ENCODE measurements at places on chromosomes 4 and X.

DNA sequence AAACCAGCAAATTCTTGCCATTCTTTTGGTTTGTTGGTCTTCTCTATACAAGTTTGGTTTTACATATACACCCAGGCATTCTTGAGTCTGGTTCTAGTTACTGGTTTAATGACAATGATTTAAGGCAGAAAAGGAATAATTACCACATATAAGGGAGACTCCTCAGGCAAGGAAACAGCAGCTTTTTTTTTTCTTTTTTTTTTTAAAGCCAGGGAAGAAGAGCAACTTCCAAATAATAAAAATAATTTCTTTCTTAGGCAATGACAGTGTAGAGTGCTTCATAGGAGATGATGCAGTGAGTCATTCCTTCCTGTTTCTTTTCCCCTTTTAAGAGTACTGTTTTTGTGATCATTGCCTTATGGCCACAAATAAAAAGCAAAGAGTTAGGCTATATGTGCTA is 289.7 kb downstream of the DKK2 start:
- DNase-seq = no peak

- no peak for DNase-seq
These were observed 345 bp downstream of the SLC6A8 start for GRCh38 chrX:153688071-153688470.

GRCh38 chr4:128468123-128468989 is 180.7 kb upstream of the PGRMC2 start:
- DNase-seq = no peak

DNA sequence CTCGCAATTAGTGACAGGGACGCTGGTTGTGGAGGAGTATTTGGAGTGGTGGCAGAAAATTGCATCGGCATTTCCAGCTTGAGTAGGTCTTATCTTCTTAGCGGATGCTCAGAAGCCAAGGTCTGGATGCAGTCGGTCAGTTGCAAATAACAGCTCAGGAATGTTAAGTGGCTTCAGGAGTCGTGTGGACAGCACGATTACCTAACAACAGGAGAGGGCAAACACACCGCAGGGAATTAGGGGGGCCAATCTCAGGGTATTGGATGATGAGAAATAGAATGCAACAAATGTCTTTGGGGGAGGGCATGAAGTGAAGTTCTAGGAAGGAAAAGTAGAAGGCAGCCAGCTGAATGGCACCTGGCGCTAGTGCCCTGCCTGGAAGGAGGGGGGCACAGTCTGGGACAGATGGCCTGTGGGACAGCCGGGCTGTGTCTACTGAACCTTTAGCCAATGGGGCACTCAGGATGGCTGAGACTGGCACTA is 11.8 kb downstream of the RASL11B start:
- DNase-seq = peak; percentile 98

- no peak for DNase-seq
These were observed 55.0 kb downstream of the SLC34A2 start for GRCh38 chr4:25710637-25711036.

DNA sequence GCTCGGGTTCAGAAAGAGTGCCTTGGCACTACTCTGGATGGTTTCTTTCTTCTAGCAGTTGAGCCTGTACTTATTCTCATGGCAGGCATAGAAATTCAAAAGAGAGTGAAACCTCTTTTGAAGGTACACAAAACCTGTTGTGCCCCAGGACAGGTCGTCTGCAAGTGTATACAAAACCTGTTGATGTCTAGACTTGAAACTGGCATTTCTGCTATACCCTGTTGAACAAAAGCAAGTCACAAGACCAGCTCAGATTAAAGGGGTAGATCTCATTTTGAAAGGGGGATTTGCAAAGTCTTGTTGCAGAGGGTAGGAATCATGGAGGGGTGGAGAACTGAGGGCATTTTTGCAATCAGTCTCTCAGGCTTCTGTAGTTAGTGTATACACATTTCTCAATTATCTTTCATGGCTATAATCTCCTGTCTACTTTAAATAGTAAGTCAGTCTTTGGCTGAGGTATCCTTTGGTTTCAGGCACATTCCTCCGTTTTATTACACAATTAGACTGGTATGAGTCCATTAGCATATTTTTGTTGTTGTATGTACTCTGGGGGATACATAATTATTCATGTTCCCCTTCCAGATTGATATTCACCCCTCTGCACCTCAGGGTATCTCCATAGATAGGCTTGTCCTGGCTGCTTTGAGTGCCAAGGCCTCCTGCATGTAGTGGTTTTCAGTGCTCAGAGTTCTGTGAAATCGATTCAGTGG is 251.4 kb downstream of the DTHD1 start:
- DNase-seq = no peak

GRCh38 chr4:4687100-4687499 is 145.3 kb upstream of the STX18 start:
- no peak for DNase-seq

DNA sequence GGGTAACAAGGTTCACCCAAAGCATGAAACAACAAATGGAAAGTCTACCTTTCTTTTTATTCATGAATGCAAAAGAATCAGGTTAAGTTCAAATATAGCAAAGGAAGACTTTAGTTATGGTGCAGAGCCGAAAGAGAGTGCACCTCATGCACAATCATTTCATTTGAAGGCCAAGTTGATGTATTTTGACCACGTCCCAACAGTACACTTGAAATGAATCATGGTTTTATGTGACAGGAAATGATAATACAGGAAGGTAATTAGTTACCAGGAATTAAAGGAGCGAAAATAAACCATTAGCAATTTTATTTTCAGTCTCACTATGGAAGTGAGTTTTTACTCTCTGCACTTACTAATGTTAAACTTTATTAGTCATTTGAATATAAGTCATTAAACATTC is 281.2 kb upstream of the DIAPH2 start:
- no peak for DNase-seq

GRCh38 chr4:65999518-65999871 is 329.2 kb upstream of the EPHA5 start:
- DNase-seq = no peak

- DNase-seq = no peak
These were observed 74.4 kb upstream of the PRKX start for GRCh38 chrX:3787856-3788255.

- no peak for DNase-seq
These were observed 69.8 kb downstream of the GPAT3 start for GRCh38 chr4:83605744-83606172.

- no peak for DNase-seq
These were observed 2.5 kb downstream of the ATP11C start for GRCh38 chrX:139930401-139930800.

- DNase-seq = no peak
These were observed 80.9 kb downstream of the PCYT1B start for GRCh38 chrX:24566240-24566639.

DNA sequence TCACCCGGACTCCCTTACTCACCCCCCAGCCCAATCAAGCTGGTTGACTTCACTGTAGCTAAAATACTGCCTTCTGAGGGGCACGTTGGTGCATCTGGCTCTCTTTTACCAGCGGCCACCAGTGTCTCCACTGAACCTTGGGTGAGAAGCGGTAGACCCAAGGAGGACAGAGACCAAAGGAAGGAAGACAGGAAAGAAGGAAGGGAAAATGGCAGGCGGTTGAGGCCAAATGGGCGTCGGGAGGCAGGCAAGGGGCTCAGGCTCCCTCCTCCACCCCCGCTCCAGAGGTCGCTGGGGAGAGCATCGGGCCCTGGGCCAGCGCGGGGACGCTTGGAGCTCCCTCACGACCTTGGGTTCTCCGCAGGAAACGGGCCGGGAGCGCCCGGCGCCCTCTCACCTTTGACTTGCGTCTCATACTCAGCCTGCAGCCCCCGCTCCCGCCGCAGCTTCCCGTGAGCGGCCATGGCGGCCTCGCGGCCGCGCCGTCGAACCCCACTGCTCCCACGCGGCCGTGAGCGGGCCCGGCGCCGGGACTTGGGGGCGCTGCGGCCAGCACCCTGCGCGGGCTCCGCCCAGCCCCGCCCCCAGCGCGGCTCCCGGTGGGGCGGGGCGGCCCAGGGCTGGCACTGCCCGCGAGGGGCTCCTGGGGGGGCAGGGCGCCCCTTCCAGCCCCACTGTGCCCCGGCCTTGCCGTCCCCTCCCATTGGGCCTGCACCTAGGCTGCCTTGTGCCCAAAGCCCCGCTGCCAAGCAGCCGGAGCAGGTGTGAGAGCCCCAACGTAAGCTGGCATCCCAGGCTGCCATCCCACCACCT is at the start of gene ARHGAP4:
ARHGAP4 (minus strand) TSS at position 526 of the 813 bp plus-strand sequence; CDS start at position 464, 62 bp downstream.
- no peak for DNase-seq

DNA sequence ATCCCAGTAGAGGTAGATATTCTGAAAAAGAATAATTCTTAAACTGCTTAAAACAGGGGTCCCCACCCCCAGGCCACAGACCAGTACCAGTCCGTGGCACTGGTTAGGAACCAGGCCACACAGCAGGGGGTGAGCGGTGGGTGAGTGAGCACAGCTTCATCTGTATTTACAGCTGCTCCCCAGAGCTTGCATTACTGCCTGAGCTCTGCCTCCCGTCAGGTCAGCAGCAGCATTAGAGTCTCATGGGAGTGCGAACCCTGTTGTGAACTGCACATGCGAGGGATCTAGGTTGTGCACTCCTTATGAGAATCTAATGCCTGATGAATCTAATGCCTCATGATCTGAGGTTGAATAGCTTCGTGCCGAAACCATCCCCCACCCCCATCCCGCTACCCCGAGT is 76.8 kb downstream of the FAM114A1 start:
- no peak for DNase-seq

DNA sequence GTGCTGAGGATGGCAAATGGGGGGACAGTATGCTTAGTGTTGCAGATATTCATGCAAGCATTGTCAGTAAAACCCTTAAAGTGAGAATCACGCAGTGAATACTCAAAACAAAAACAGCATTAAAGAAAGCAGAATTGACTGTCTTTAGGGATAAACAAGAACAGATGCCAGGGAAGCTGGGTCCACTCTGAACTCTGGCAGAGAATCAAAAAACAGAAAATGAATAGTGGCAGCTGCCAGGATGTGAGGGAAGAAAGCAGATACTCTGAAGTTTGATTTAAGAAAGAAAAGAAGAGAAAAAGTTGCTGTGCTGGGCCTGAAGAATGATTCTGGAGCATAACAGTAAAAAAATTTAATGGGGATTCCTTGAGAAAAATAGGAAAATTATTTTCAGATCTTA is 131.5 kb downstream of the GABRA2 start:
- no peak for DNase-seq

DNA sequence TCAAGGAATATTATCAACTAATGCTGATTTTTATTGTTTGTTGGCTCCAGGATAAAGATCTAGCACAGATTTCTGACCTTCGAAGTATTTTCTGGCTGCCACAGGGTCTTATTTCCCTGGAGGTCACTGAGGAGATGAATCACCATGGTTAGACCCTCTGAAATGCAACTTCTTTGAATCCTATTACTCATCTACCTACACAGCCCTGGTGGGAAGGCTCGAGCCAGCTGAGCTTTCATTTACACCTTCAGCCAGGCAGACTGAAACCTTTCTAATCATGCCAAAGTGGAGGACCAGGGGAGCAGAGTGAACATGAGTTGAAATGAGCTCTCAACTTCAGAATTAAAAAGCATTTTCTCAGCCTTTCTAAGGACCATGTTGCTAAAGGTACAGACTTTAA is 130.5 kb downstream of the SMIM20 start:
- DNase-seq = no peak

GRCh38 chrX:24405959-24406358 is 45.5 kb downstream of the SUPT20HL1 start:
- DNase-seq = no peak

DNA sequence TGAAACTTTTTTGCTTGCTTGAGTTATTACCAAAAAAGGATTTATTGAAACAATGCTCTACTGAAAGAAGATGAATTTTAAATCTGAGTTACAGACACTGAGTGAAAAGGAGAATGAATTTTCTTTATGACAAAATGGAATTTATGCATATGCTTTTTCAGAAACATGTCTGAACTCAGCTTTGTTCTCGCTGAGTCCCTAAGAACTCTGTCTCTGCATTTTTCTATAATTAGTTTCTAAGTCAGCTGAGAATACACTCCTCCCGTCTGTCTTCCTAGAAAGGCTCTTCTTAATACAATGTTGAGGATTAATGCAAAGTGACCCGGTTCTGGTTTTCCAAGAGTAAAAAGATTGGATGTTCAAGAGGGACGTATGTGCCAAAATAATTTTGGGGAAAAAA is 463.5 kb downstream of the NKX6-1 start:
- no peak for DNase-seq

DNA sequence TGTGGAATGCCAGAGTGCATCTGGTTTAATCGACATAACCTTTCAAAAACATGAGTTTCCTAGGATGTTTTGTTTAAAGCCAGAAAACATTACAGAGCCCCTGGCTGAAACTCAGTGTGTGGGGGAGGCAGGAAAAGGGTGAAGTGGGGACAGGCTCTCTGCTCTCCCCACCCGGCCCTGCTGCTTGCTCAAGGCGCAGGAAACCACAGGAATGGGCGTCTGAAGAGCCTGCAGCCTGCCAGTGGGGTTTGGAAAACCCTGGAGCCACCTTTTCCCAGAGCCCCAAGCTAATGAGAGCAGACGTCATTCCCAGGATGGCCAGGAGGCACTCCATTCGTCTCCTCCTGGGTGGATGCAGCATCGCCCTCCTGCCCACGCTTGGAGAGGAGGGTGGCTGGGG is 240.6 kb downstream of the AFAP1 start:
- peak; percentile 84 for DNase-seq

GRCh38 chr4:1092983-1093361 is 20.4 kb downstream of the RNF212 start:
- no peak for DNase-seq

DNA sequence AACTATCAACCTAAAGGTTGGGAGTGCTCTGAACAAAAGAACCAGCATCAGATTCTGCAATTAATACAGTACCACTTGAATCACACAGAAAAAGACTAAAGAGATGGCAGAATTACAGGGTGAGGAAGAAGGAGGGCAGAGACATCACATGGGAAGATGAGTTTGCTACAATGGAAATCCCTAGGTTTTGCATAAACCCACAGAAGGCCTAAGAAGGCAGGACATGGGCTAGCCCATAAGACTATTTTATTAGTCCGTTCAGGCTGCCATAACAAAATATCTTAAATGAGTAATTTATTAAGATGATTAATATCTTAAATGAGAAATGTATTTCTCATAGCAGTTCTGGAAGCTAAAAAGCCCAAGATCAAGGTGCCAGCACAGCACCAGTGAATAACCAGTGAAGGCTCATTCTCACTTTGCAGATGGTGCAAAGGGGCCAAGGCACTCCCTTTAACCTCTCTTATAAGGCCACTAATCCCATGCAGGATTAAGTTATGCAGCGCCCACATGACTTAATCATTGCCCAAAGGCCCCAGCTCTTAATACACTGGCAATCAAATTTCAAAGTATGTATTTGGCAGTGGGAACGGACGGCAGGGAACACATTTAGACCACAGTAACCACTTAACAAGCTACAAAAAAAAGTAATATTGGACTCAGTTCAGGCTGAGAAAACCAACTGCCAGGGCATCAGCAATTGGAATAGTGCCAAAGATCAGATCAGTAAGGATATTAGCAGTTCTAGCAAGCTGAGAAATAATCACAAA is 47.6 kb upstream of the NEUROG2 start:
- no peak for DNase-seq

DNA sequence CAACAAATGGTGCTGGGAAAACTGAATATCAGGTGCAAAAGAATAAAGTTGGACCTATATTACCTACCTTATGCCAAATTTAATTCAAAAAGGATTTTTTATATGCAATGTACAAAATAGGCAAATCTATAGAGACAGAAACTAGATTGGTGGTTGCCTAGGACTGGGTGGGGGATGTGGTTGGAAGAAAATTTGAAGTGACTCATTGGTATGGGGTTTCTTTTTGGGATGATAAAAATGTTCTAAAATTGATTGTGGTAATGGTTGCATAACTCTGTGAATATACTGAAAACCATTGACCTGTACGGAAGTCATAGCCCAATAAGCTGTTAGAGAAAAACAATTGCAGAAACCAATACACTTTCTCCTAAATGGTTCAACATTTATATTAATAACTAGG is 72.1 kb downstream of the COL4A5 start:
- DNase-seq = no peak

- DNase-seq = no peak
These were observed 24.6 kb downstream of the ZNF630 start for GRCh38 chrX:48046846-48047245.
